Left cardiac atrium (tissue), 4 donors: ENCODE measurements at places on chromosomes 13 and 19.

DNA sequence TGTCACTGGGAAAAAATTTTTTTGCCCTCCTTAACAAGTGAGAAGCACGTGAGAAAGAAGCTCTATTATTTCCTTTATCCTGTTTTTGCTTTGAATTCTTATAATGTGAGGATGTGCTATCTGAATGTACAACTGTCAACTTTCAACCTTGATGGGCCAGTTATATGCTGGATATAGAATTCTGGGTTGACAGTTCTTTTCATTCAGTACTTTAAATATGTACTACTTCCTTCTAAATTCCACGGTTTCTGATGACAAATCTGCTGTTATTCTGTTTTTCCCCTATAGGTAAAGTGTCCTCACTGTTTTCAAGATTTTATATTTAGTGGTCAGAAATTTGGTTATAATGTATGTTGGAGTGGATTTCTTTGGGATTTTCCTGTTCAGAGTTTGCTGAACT lies 29.9 kb downstream of the ZDHHC20 start:
- DNase-seq: no peak

DNA sequence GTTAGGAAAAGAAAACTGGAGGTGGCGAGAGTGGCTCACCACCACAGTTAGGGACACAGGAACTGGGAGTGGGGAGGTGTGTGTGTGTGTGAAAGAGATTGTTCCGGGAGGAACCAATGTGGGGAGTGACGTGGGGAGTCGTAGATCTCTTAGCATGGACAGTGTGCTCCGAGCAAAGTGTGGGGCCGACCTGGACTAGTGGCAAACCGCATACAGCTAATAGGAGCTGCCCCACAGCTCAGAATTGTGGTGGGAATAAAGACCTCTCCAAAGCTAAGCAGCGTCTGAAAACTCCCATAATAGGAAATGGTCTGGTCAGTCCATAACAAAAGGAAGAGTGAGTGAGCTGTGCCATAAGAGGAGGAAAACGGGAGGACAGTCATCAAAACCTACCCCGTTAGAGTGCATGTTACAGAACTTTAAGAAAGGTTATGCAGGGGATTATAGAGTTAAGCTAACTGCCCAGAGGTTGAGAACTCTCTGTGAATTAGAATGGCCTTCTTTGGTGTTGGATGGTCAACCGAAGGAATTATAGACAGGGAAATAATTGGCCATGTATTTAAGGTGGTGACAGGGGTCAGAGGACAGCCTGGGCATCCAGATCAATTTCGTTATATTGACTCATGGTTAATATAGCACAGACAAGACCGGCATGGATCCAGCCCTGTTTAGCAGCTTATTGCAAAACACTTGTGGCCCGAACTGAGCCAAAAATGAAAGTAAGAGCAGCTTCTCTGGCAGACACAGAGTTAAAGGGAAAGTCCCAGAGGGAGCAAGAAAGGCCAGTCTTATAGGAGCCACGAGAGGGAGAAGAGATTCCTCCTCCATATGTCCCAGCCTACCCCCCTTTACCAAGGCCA lies 8.9 kb upstream of the SLC15A1 start:
- no peak for DNase-seq

DNA sequence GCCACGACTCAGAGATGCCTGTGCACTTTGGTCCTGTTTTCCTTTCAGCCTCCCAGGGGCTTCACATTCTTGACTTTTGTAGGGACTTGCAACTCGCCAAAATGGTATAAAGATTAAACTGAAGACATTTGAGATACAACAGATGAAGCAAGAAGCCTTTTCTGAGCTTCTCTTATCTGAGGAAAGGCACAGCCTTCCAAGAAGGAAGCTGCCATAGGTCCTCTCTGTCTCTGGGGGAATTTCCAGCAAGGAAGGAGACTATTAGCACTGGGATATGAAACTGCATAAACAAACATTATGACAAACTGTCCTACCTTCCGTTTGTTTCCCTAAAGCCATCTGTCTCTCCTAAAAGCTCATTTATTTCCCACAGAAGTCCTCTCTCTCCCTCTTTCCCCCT lies 39.3 kb downstream of the TGDS start:
- no peak for DNase-seq

GRCh38 chr13:75135325-75135825 lies 346.6 kb downstream of the TBC1D4 start:
- DNase-seq: no peak

GRCh38 chr13:100464006-100464405 lies 124.6 kb downstream of the GGACT start:
- no peak for DNase-seq

DNA sequence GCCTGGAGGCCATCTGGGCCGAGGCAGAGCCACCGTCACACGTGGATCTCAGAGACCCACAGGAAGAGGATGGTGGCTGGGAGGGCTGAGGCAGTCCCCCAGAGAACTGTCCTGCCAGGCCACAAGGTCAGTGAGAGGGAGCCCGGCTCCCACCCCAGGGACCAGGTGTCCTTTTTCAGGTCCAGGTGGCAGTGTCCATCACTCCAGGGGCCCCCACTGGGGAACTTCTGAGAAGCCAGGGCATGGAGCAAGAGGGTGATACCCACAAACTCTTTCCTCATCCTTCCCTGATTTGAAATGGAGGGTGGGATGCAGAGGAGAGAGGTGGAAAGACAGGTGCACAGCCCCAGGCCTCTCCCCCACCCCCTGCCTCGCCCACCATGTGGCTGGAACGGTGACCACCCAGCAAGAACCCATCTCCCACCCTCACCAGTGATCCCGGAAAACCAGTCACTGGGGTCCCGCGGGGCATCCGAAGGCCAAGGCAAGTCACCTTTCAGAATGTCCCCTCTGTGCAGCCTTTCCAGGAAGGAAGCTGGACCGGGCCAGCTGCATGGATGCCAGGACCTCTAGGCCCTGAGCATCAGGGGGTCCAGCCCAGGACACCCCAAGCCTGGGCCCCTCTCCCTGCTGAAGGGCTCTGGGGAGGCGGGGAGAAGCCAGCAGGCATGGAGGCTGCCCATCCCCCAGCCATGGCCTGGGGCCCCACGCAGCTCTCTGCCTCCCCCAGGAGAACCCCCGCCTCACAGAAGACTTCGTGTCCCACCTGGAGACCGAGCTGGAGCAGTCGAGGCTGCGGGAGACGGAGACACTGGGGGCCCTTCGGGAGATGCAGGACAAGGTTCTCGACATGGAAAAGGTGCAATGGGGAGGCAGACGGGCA lies 14.1 kb downstream of the PRR36 start:
- no peak for DNase-seq

GRCh38 chr13:26585136-26585535 lies 27.7 kb downstream of the WASF3 start:
- DNase-seq: no peak

DNA sequence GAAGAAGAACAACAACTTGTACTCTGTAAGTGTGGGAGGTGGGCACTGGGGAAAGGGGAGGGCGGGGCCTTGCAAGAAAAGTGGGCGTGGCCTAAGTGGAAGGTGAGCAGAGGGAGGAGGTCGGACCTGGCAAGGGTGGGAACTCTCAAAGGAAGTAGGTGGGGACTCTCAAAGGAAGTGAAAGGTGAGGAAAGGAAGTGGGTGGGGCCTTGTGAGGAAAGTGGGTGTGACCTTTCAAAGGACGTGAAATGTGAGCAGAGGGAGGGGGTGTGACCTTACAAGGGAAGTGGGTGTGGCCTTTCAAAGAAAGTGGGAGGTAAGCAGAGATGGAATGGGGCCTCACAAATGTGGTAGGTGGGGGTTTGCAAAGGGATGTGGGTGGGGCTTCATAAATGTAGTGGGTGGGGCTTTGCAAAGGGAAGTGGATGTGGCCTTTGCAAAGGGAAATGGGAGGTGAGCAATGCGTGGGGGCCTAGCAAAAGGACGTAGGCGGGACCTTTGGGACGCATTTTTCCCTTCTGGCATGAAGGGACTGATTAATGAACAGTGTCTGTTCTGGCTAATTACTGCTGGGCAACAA lies 25.9 kb downstream of the ACSBG2 start:
- DNase-seq: peak; percentile 37
